ENCODE measurements at places on chromosomes 7 and 10. TPM values are rescaled to one million over a fixed set of nuclear protein-coding genes. Genes with fewer than 3 reads are reported as not detected.
A peak's percentile ranks its signal among the peaks of the same experiment; 100 is the strongest.

The ANKRD7 gene
- total RNA-seq = 2.6 TPM

The ZNF680 gene
- 14.8 TPM for total RNA-seq

The WEE2 gene
- total RNA-seq = not detected

The CYP2C8 gene
- total RNA-seq = 12.9 TPM

The PNLIPRP2 gene
- total RNA-seq = 2,069 TPM

The TMEM236 gene
- total RNA-seq = 0.52 TPM

The AKR1D1 gene
- not detected for total RNA-seq

DNA sequence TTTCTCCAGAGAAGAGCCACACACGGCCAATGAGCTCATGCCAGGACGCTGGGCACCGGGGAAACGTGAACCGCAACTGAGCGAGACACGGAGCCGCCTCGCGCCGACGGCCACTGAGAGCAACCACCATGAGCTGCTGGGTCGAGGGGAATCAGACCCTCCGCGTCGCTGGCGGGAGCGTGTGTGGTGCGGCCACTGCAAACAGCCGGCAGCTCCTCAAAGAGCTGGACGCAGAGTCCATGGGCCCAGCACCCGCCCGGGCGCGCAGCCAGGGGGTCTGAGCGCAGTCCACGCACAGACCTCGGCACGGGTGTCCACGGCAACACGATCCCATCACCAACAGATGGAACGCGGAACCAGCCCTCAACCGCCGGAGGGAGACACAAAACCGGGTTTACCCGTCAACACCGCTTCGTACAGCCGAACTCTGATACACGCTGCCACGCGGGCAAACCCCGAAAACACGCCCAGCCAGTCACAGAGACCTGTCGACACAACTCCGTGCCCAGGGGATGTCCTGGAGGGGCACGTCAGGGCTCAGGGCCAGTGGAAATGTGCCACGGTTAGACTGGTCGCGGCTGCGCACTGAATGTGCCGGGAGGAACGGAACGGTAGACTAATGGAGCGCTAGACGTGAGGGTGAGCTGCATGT, 147.1 kb downstream of the ELFN1 start:
- no peak for DNase-seq

DNA sequence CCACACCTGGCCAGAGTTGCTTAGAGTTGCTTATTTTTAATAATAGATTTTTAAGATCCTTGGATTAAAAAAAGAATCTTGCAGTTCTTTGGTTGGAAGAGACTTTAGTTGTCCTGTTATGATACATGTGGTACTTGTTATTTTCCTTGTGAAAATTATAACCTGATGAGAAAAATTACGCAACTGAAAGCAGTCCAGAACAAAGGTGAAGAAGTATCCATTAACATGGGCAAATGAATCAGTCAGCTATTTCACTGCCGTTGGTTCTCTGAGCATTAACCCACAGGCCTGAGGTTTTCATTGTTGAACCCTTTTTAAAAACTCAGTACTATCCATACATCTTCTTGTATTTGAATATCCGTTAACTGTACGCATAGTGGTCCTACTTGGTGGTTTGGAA, 68.2 kb downstream of the GALNT11 start:
- DNase-seq = no peak

- no peak for DNase-seq
Measured at GRCh38 chr10:105763611-105764010, 1122.5 kb downstream of the SORCS3 start.

DNA sequence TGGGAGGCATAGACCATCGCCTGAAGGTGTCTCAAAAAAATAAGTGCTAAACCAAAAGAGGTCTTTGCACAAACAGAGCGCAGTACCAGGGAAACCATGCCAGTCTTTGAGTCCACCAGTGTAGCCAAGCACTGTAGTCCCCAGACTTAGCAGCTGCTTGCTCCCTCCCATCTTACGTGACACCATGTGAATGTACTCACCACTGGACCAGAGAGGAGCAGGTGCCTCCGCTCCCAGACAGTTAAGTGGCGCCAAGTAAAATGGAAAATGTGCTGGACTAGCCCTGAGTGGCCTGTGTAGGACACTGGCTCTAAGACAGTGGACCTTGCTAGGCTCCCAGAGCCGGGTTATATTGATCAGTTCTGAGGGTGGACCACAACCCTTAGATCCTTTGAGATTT, 47.7 kb upstream of the PLEKHA1 start:
- DNase-seq = no peak

DNA sequence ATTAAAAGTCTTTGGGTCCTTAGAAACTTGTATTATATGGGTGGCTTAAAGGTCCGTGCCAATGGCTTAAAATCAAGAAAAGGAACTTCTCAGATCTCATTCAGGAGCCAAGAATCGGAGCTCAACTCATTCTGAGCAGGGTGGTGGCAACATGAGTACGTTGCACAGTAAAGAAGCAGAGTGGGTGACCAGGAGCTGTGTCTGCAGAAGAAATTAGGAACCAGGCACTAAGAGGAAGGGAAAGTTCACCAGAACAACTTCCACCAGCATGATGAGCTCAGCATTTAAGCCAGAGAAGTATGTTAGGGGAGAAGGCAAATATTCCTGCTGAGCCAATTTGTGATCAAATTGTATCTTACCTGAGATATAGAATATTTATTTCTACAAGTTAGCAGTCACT, 236.0 kb upstream of the NRP1 start:
- DNase-seq = no peak

DNA sequence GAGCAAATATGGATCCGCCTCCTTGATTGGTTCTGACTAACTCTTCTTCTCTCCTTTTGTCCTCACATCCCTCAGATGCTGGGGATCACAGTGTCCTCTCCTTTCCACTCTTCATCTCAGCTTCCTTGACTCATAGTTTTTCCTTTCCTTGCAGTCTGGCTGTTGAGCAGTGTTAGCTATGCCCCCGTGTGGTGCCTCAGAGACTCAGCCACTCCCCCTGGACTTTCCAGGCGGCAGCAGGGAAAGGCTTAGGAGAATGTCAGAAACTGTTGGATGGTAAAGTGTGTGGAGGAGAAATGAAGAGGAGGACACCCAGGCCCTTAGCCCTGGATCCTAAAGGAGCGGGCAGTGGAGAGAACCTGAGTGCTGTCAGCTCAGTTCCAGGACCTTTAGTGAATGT, 267.5 kb downstream of the CELF2 start:
- DNase-seq = no peak

DNA sequence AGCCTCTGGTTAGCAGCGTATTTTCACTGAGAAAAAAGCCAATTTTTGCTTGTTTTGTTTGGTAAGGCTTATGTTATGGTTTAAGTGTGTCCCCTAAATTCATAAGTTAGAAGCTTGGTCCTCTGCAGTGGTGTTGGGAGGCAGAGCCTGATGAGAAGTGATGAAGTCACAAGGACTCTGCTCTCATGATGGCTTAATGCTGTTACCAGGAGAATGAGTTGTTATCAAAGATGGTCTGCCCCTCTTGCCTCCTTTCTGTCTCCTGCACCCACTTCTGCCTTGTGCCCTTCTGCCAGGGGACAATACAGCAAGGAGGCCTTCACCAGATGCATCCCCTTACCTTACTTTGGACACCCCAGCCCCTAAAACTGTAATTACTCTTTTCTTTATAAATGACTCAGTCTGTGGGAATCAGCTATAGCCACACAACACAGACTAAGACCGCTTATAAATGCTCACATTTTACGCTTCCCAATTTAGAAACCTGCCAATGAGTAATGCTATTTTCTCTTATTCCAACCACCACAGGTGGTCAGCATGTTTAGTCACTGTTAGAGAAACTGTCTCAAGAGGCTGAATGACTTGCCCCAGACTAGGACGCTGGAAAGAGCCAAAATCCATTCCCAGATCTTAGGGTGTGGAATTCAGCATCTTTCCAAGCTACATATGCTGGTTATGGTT, 6.1 kb upstream of the PKD1L1 start:
- DNase-seq = no peak

- no peak for DNase-seq
Measured at GRCh38 chr7:138934861-138935260, 46.3 kb downstream of the KIAA1549 start.

- DNase-seq = no peak
Measured at GRCh38 chr7:66138994-66139752, 24.5 kb downstream of the CRCP start.

GRCh38 chr7:158216198-158216597, 371.4 kb downstream of the PTPRN2 start:
- no peak for DNase-seq

DNA sequence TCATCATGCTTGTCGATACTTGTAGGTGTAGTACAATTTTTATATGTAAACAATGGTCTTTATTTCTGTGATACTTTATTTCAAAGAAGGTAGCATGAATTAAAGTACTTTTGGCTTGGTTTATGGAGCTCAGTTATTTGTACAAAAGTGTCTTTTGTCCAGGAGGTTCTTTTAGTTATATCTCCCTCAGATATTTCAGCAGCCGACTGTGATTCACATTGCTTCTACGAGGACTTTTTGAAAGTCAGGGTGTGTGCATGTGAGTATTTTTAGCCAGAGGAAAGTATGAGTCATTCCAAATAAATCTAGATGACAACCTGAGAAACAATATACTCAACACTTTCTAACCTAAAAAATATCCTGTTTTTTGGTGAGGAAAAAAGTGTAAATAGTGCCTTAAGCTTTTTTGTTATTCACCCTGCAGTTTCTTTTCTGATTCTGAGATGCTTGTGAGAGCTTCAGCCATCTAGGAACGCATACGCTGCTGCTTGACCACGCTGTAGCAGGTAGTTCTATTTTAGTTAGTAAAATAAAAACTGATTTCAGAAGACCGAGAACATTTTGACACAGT, 595 bp upstream of the SUN1 start:
- no peak for DNase-seq

DNA sequence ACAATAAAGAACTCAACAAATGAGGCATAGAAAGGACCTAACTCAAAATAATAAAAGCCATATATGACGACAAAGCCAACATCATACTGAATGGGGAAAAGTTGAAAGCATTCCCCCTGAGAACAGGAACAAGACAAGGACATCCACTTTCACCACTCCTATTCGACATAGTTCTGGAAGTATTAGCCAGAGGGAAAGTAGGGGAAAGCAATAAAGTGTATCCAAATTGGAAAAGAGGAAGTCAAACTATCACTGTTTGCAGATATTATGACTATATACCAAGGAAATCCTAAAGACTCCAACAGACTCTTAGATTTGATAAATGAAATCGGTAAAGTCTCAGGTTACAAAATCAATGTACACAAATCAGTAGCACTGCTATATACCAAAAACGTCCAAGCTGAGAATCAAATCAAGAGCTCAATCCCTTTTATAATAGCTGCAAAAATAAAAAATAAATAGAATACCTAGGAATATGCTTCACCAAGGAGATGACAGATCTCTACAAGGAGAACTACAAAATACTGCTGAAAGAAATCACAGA, 4.8 kb downstream of the ANXA7 start:
- DNase-seq = no peak

DNA sequence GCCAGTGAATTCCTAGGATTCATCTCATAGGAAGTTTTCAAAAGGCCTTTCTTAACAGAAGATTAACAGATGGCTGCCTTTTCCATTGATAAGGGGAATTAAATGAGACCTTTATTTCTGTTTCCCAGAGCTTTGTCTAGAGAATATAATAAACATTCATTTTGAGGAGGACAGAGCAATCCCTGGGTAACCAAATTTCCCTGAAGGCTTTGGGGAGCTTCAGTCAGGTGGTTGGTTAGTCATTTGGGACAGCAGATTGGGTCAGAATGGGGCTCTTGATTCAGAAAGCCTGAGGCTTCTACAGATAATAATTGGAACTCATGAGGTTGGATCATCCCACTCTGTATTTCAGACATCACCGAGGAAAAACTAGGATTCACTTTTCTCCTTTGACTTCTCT, 21.8 kb downstream of the MXI1 start:
- DNase-seq = no peak

DNA sequence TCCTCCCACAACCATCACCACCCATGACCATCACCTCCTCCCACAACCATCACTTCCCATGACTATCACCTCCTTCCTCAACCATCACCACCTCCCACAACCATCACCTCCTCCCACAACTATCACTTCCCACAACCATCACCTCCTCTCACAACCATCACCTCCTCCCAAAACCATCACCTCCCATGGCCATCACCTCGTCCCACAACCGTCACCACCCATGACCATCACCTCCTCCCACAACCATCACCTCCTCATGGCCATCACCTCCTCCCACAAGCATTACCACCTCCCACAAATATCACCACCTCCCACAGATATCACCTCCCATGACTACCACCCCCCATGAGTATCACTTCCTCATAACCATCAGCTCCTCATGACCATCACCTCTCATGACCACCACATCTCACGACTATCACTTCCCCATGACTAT, 52.2 kb downstream of the PDGFA start:
- DNase-seq = no peak

- DNase-seq = peak; percentile 47
Measured at GRCh38 chr10:129888784-129889616, 75.1 kb downstream of the EBF3 start.

GRCh38 chr7:30934225-30934624, 22.6 kb downstream of the AQP1 start:
- no peak for DNase-seq

DNA sequence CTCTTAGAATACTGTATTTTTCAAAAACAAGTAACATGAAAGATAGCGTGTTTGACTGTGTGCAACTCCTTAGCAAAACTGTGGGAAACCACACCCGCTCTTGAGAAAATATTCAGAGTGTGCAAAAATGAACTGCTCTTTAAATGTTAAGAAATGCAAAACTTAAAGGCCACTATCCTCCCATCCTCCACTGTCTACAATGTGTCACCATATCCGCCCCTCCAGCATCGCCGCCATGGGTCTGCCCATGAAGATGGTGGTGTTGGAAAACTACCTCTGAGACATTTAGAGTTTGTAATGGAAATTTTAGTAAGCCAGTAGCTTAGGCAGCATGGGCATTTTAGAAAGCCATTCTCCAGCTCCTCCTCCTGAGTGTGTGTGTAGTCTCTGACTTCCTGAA, 20.1 kb upstream of the NMT2 start:
- DNase-seq = no peak

DNA sequence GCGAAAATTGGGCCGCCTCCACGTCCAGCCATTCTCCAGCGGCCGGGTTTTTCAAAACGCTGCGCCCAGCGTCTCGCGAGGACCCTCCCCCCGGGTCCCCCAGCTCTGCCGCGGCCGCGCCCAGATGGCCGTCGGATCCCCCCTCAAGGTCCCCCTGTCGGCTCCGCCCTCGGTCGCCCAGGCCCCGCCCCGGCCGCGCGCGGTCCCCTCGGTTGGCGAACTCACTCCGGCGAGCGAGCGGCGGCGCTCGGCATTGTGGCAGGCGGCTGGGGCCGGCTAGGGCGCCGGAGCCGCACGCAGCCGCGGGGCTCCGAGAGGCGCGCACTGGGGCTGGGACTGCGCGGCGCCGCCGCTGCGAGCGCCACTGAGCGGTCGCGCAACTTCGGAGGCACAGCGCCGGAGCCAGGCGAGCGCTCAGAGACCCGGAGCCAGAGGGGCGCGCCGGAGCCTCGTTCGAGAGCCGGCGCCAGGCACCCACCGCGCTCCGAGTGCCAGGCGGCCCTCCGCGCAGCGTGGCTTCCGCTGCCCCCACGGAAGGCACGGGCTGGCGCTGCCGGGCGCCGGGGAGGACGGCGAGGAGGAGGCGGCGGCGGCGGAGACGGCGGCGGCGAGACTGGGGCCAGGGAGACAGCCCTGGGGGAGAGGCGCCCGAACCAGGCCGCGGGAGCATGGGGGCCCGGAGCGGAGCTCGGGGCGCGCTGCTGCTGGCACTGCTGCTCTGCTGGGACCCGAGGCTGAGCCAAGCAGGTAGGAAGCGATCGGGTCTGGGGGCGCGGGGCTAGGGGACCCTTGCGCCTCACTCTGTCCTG, at the start of gene UNC5B:
TSS of gene UNC5B (plus strand) at position 253 of the 809 bp plus-strand sequence. CDS start at position 669, 416 bp downstream.
- DNase-seq = peak; percentile 91

All from body of pancreas (tissue), 4 donors.